ENCODE measurements at places on chromosomes 6 and 20. TPM values are rescaled to one million over a fixed set of nuclear protein-coding genes. Genes with fewer than 3 reads are reported as not detected.

- DNase-seq, result no peak
Measured at GRCh38 chr6:145294942-145295341, 440.4 kb downstream of the EPM2A start.

- no peak for DNase-seq
Measured at GRCh38 chr20:34798328-34798727, 27.1 kb downstream of the NCOA6 start.

DNA sequence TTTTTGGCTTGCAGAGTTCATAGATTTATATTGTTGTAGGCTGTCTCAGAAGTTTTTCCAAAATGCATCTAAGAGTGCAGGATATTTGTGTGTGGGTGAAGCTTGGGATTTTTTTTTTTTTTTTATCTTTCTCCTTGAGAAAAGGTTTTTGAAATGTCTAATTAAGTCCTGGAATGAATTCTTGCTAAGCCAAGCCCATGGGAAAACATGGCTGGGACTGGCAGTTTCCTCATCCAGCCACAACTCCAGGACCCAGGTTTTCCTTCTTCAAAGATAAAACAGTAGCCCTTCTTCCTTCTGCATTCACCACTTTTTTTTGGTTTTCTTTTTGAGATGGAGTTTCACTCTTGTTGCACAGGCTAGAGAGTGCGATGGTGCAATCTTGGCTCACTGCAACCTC is 242.5 kb upstream of the JAG1 start:
- DNase-seq, result no peak

The AVP gene
- not detected for total RNA-seq

Measured in colonic mucosa (tissue), 4 donors.